NCI-H1694 treated with DMSO at 0.1 percent for 48 hours (cell line): ENCODE measurements at places on chromosomes 13 and 19.

- DNase-seq = no peak
Measured at GRCh38 chr19:58304748-58305064, 471 bp upstream of the ERVK3-1 start.

DNA sequence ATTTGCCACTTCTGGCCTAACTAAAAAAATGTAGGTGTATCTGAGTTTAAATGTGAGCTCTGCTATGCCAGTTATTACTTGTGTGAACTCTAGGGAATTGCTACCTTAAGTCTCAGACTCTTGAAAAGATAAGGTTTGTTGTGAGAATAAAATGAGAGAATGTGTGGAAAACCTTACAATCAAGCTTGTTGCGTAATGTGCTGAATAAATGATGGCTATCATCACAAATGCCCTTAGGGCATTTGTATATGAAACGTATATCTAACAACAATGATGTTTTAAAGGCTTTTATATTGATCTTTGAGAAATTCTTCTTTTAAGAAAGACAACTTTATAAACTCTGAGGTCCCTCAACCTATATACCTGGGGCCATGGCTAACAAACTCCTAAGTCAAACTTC, 384.8 kb downstream of the ITGBL1 start:
- no peak for DNase-seq

GRCh38 chr13:22648320-22648801, 532.4 kb upstream of the SGCG start:
- no peak for DNase-seq

DNA sequence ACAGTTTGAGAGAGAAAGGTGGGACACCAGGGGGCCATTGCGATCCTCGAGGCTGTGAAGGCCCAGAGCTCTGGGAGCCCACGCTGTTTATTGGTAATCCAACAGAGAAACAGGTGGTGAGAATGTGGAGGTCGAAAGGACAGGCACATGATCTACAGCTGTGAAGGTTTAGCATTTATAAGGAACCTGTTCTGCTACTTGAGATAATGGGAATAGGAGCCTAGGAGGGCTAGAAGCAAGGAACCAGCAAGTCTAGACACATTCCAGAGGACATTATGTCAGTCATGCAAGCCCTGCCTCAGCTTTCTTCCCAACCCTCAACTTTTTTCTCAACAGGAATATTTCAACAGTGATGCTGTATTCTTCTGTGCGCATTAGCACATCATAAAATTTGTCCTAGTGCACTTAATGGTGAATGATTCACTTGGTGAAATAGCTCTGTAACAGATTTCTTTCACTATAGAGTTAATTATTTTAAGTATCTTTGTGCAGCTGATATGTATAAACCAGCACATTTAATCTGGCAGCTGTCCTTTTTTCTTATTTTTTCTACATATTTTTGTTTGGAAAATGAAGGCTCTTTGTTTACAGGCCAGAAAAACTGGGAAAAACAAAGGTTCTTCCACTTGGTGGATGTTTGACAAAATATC, 25.4 kb downstream of the ZNF90 start:
- no peak for DNase-seq

DNA sequence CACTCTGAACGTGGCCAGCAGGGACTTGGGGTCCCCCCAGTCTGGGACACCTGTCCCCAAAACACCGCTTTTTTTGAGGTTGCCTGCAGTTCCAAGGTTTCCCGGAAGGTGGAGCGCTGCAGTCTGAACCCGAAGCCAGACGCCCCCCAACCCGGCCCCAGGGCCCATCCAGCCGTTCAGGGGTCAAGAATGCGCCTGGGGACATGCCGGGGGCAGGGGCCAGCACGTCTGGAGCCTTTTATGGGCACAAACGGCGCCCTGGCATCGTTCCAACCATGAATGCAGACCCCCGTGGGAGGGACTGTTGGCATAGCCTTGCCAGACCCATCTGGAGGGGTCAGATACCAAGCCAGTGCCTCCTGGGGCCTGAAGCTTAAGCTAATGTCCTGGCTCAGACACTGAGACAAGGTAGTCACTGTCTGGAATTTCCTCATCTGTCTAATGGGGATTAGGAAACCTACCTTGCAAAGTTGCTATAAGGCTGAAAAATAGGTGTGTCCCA, 6.9 kb downstream of the S1PR5 start:
- DNase-seq = no peak

GRCh38 chr13:57988276-57988675, 356.7 kb downstream of the PCDH17 start:
- DNase-seq = no peak

- no peak for DNase-seq
Measured at GRCh38 chr19:38262585-38263268, 1.6 kb upstream of the SPINT2 start.

- DNase-seq = no peak
Measured at GRCh38 chr13:62176051-62176450, 760.4 kb upstream of the PCDH20 start.

GRCh38 chr13:98632961-98633360, 56.1 kb upstream of the STK24 start:
- no peak for DNase-seq

GRCh38 chr19:43438291-43439031, 23.8 kb downstream of the TEX101 start:
- peak; percentile 17 for DNase-seq

- peak; percentile 18 for DNase-seq
Measured at GRCh38 chr19:15154002-15154612, 46.7 kb downstream of the NOTCH3 start.

- no peak for DNase-seq
Measured at GRCh38 chr19:34964598-34964997, 569 bp upstream of the ZNF792 start.

- no peak for DNase-seq
Measured at GRCh38 chr19:44581288-44581687, 32.1 kb upstream of the IGSF23 start.

- no peak for DNase-seq
Measured at GRCh38 chr19:33040994-33041827, 23.5 kb downstream of the RHPN2 start.

DNA sequence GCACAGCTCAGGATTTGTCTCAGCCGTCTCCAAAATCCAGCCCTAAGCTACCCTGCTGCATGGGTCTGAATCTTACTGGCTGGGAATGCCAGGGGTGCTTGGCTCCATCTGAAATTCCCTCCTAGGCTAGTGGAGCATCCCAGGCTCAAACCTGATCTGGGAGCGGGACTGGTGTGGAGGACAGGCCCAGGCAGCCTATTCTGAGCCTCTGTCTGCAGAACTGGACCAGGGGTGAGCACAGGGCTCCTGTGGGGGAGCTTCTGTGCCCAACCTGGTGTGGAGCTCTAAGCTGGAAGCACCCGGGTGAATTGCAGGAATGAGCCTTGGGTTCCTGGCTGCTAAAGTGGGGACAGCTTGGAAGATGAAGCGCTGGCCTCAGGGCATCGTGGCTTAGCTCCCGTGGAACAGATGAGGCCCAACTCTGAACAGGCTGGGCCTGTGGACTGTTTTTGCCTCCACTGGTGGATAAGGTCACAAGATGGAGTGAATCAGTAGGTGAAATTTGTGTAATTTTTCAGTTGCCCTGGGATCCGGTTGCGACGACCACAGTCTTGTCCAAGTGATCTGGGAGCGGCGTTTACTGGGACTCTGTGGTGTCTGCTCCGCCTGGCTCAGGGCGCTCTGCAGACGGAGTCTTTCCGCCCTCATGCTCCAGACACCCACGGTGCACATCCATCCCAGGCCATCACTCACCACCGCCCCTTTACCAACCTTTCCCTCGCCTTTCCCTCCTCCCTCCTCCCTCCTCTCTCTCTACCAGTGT, 79.5 kb downstream of the TEX29 start:
- DNase-seq = no peak

- no peak for DNase-seq
Measured at GRCh38 chr13:43058318-43058674, 34.9 kb downstream of the DNAJC15 start.

DNA sequence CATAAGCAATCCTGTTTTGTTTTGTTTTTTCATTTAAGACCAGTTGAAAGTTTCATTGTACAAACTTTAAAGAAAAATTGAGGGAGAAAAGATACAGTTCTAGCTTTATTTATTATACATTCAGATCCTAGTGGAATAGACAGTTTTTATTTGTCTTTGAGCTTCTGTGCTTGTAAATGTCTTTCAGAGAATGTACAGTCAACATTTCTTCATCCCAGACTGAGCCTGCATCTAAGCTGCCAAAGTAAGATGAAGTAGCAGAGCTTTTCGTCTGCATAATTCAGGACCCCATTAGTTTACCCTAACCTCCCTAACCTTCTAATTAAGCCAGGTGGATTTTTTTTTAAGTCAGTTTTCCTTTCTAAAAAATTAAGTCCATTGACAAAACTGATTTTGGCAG, 516.7 kb upstream of the HTR2A start:
- DNase-seq = no peak

- no peak for DNase-seq
Measured at GRCh38 chr13:42803563-42804204, 22.3 kb downstream of the FAM216B start.

GRCh38 chr13:109764470-109765291, 21.7 kb downstream of the IRS2 start:
- peak; percentile 85 for DNase-seq

- DNase-seq = no peak
Measured at GRCh38 chr13:77916488-77916887, 2.1 kb downstream of the EDNRB start.

DNA sequence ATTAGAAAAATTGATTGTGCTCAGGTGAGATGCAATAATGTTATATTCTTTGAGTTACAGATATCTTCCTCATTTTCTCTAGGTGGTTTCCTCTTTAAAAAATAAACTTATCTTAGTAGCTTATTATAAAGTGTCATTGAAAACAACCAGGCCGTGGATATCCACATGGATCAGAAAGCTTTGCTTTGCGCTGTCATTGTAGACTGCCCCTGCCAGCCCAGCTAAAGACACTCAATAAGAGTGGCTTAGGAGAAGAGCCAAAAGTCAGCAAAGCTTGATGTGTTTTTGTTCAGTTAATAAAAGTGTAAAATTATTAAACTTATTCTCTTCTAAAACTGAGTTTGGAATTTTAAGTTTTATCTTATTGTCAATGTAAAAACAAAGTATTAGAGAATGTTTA, 34.4 kb downstream of the TPP2 start:
- DNase-seq = no peak

DNA sequence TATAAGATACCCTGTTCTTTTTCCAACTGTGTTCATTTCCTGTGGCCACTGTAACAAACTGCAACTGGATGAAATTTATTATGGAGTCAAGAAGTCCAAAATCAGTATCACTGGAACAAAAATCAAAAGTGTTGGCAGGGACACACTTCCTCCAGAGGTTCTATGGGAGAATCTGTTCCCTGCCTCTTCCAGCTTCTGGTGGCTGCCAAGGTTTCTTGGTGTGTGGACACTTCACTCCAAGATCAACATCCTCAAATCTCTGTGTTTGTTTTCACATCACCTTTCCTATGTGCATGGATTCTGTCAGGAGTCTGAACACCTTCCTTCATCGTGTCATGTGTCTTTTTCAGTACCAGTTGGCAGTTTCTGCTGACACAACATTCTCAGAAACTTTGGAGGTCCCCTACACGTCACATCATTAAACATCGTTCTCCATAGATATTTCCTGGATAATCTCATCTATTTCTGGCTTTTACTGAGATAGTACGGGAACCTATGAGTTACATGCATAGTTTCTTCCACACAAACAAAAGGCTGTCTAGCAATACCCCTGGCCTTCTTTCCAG, 15.2 kb upstream of the EFNB2 start:
- no peak for DNase-seq

GRCh38 chr13:43077046-43077445, 53.7 kb downstream of the DNAJC15 start:
- DNase-seq = no peak

GRCh38 chr19:2363419-2363818, 3.4 kb downstream of the TMPRSS9 start:
- no peak for DNase-seq

DNA sequence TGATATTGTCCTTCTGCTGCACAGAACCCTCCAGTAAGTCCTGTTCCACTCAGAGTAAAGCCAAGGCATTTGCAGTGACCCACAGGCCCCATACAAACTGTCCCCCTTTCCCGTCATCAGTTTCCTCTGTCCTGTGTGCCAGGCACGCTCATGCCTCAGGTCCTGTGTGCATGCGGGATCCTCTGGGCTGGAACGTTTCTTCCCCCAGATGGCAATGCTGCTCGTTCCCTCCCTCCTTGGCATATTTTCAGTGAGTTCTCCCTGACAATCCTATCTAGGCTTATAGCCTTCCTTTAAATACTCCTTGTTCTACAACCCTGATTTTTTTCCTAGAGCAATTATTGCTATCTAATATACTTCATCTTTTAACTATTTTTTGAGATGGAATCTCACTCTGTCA, 5.7 kb downstream of the OPA3 start:
- DNase-seq = no peak

DNA sequence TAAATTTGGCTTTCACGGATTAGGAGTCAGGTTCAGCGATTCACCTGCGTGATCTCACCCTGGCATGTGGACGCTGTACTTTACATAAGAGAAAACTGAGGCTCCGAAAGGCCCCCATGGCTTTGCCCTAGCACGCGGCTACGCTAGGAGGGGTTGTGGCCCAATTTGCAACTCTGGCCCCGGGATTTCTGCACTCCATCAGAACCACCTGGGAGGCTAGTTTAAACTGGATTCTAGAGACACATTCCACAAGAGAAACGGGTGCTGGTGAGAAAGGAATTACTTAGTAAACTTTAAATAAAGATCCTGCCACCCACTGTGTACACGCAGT, 6.2 kb downstream of the BCL3 start:
- DNase-seq = no peak

GRCh38 chr19:27822336-27822735, 1390.6 kb downstream of the UQCRFS1 start:
- DNase-seq = no peak

- no peak for DNase-seq
Measured at GRCh38 chr13:27264648-27265047, 6.0 kb upstream of the RASL11A start.

- DNase-seq = no peak
Measured at GRCh38 chr13:33483471-33483870, 197.9 kb upstream of the STARD13 start.

- DNase-seq = no peak
Measured at GRCh38 chr13:108877300-108877699, 247.9 kb downstream of the MYO16 start.

- peak; percentile 27 for DNase-seq
Measured at GRCh38 chr19:35136977-35137702, 1.5 kb upstream of the FXYD1 start.

GRCh38 chr19:16283210-16284061, 41.2 kb upstream of the KLF2 start:
- no peak for DNase-seq

GRCh38 chr19:16435238-16435917, 36.4 kb downstream of the EPS15L1 start:
- DNase-seq = no peak

- DNase-seq = no peak
Measured at GRCh38 chr19:16027528-16027927, 48.8 kb upstream of the TPM4 start.
